AML-193 (cell line): ENCODE measurements at places on chromosomes 12 and 14.
A peak's percentile ranks its signal among the peaks of the same experiment; 100 is the strongest.

GRCh38 chr12:23948291-23948690 is 1.2 kb downstream of the SOX5 start:
- no peak for DNase-seq

DNA sequence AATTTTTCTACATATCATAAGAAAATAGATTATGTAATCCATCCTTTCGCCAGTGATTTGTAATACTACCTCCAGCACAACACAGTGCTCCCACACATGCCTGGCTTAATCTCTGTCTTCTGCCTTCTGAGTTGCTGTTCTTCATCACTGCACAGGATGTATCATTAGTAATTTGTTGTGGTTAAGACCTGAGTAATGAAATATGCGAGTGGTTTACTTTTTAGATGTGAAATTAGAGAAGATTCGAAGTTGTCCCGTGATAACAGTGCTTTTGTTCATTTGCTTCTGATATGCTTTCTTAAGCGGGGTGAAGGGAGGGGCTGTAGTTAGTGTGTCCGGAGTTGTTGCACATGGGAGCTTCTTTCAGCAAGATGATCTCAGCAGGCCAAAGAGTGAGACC is 18.1 kb downstream of the KRT85 start:
- no peak for DNase-seq

- no peak for DNase-seq
Observed at GRCh38 chr12:121025442-121026226, 9.3 kb upstream of the C12orf43 start.

- no peak for DNase-seq
Observed at GRCh38 chr14:102407258-102407657, 44.5 kb downstream of the TECPR2 start.

DNA sequence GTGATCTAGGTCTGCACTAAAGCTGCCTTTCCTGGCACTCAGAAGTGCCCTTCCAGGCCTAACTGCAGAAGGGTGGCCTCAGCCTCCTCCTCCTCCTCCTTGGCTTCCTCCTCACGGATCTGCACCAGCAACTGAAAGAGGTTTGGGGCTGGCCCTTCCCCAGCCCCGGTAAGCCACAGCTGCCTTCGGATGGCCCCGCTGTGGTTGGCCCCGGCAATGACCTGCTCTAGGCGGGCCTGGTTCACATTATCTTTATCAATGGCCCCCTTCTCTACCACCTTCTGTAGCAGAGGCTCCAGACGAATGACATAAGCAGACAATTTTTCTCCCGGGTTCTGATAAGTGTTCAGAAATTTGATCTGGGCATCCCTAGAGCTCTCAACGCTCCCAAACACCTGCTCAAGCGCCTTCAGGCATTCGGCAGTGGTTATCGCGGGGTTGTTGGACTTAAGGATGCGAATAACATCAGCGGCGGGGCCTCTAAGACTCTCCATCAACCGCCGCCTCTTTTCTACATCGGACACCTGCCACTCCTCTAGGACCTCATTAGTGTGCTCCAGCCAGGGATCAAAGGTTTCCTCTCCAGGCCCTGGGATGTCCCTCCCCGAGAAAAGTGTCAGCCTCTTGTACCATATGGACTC is 1.5 kb downstream of the PNMA1 start:
- peak; percentile 52 for DNase-seq

GRCh38 chr14:75430116-75430515 is 2.3 kb downstream of the JDP2 start:
- no peak for DNase-seq

- DNase-seq = no peak
Observed at GRCh38 chr12:110073049-110073831, 24.9 kb upstream of the C12orf76 start.

DNA sequence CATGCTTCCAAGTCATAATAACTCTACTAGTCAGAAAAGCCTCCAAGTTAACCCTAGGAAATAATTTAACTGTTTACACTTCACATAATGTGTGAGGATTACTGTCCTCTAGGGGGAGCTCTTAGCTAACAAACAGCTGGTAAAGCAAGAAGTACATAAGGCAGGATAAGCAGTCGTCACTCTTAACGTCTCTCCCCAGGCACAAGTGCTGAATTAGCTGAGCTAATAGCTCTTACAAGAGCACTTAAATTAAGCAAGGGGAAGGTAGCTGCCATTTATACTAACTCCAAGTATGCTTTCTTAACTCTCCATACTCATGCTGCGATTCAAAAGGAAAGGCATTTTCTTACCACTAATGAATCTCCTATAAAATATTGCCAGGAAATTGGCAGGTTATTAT is 79.3 kb upstream of the TSPAN11 start:
- peak; percentile 62 for DNase-seq

GRCh38 chr12:107337346-107338095 is 244.2 kb upstream of the CRY1 start:
- DNase-seq = no peak
